Liver (tissue), 10 donors: ENCODE measurements at places on chromosomes 5 and 9. TPM values are rescaled to one million over a fixed set of nuclear protein-coding genes. Genes with fewer than 3 reads are reported as not detected.

DNA sequence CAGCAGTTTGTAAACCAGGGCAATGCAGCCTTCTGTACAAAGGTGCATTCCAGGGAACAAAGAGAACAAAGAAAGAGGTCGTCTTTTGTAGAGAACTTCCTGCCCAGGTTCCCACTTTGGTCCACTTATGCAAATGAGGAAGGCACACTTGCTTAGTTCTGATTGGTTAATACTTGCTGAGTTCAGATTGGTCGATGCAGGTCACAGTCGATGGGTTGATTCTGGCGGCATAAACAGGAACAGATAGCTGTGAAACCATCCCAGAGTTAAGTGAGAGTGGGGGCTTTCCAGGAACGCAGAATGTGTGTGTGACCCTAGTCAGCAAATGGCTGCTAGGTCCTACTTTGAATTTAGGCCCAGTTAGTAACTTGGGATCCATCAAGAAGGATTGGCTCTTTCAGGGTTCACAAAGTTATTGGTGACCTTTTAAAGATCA lies 1.8 kb upstream of the ADAMTS13 start:
- no peak for DNase-seq

The IL7R gene
- 1.5 TPM for total RNA-seq

The ERP44 gene
- total RNA-seq, result 17.2 TPM

DNA sequence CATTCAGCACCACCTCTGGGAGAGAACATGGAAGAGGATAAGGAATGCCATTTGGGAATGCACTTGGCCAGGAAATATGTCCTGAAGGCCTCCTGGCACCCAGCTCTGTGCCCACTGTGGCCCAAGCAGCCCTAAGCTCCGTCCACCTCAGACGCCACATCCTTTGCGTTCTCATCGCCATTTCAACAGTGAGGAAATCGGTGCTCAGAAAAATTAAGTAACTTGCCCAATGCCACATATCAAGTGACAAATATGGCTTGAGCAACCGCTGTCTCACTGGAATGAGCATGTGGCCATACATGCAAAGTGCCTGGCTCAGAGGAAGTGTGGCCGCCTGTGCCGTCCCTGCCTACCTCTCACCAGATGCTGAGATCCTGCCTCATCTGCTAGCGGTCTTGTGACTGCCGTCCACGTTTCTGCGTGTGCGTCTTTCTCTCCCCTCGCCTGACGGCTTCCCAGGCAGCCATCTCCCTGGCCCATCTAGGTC lies 984 bp upstream of the DOK3 start:
- DNase-seq, result no peak

GRCh38 chr9:72271613-72272478 lies 93.2 kb downstream of the ZFAND5 start:
- peak; percentile 60 for DNase-seq

DNA sequence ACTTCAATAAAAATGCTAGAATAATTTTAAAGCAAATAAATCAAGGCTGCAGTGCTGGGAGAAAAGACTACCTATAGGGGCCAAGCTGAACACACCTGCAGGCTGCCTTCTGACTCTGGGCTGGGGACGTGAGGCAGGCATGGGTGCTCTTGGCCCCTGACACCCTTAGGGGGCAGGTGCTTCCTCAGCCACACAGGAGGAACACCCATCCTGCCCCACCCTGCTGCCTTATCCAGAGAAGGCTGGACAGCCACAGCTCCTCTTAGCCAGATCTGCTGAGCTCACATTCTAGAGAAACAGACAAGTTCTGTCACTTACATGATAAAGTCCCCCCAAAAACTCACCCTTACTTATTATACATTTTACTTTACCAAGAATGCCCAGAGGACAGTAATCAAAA lies 6.6 kb upstream of the LMX1B start:
- DNase-seq, result no peak

The CKMT2 gene
- total RNA-seq, result 0.59 TPM

GRCh38 chr5:157758706-157759105 lies 15.2 kb downstream of the LSM11 start:
- no peak for DNase-seq

GRCh38 chr9:133066181-133066983 lies 4.6 kb downstream of the CEL start:
- no peak for DNase-seq

DNA sequence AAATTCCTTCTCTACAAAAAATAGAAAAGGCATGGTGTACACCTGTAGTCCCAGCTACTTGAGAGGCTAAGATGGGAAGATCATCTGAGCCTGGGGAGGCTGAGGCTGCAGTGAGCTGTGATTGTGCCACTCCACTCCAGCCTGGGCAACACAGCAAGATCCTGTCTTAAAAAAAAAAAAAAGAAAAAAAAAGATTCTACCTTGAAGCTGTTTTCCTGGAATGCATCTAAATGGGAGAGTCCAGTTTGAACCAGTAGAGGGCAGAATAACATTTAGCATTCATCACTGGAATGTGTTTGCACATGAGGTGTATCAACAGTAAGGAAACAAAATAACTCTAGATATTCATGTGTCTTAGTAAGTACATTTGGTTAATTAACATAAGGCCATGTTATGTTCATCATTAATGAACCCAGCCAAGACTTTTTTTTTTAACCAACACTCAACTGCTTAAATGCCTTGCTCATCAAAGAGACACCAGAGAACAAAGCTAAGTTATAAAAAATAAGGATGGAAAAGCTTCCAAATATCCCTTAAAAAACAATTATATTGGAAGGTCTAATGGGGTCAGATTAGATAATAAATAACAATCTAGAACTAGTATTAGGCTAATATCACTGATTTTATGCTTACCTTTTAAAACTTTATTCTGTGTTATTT lies 16.1 kb downstream of the IFNE start:
- DNase-seq, result no peak

- peak; percentile 38 for DNase-seq
These were observed 25.7 kb upstream of the CHD1 start for GRCh38 chr5:98954392-98955028.

- no peak for DNase-seq
These were observed 35.7 kb upstream of the LURAP1L start for GRCh38 chr9:12739014-12739652.

GRCh38 chr9:124693403-124693802 lies 77.7 kb downstream of the NR6A1 start:
- DNase-seq, result no peak

GRCh38 chr5:32562843-32563242 lies 22.5 kb upstream of the SUB1 start:
- no peak for DNase-seq

The GABRA1 gene
- total RNA-seq, result not detected

The GPR150 gene
- 0.08 TPM for total RNA-seq

- no peak for DNase-seq
These were observed 26.5 kb upstream of the MTMR12 start for GRCh38 chr5:32339198-32339597.

DNA sequence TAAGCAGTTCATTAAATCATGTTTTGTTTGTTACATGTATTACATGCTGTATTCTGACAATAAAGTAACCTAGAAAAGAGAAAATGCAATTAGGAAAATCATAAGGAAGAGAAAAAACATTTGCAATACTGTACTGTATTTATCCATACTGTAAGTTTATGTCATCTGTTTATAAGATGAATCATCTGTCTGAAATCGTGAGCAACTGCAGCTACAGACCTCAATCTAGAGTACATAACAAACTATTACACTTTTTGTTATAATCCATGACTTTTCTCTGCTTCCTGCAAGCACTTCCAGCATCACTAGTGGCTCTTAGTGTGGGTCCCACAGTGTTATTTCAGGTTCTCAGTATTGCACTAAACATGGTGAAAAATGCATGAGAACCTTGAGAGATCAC lies 144.4 kb upstream of the NR4A3 start:
- no peak for DNase-seq

- DNase-seq, result no peak
These were observed 100.6 kb upstream of the TARS1 start for GRCh38 chr5:33340195-33340594.

DNA sequence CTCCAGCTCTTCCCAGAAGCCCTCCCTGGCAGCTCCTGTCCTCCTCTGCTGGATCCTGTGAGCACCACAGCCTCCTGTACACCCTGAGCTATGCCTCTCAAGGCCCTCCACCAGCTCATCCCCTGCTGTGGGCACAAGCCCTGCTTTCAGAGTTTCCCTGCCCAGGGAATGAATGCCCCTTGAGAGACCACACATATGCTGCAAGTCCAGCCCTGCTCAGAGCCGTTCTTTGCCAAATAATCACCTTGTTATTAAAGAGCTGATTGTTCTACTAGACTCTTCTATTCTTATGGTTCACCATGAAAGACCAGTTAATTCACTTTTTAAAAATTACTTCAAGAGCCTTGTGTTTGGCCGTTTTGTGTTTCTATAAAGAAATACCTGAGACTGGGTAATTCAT lies 121.5 kb downstream of the MVB12B start:
- DNase-seq, result peak; percentile 21

DNA sequence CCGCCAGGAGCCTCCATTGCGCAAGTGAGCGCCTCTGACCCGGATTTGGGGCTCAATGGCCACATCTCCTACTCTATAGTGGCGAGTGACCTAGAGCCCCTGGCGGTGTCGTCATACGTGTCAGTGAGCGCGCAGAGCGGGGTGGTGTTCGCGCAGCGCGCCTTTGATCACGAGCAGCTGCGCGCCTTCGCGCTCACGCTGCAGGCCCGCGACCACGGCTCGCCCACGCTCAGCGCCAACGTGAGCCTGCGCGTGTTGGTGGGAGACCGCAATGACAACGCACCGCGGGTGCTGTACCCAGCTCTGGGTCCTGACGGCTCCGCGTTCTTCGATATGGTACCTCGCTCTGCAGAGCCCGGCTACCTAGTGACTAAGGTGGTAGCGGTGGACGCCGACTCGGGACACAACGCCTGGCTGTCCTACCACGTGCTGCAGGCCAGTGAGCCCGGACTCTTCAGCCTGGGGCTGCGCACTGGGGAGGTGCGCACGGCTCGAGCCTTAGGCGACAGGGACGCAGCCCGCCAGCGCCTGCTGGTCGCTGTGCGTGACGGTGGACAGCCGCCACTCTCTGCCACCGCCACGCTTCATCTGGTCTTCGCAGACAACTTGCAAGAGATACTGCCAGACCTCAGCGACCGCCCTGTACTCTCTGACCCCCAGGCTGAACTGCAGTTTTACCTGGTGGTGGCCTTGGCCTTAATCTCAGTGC lies 1.9 kb downstream of the PCDHGB6 start:
- DNase-seq, result no peak

The FGFR4 gene
- total RNA-seq, result 72.6 TPM
